NCI-H1092 treated with DMSO at 0.1 percent for 48 hours (cell line): ENCODE measurements at places on chromosomes 2 and 18.

GRCh38 chr2:70716131-70716743 lies 51.8 kb downstream of the ADD2 start:
- peak; percentile 88 for DNase-seq

- no peak for DNase-seq
Observed at GRCh38 chr18:77340815-77341214, 91.2 kb downstream of the GALR1 start.

DNA sequence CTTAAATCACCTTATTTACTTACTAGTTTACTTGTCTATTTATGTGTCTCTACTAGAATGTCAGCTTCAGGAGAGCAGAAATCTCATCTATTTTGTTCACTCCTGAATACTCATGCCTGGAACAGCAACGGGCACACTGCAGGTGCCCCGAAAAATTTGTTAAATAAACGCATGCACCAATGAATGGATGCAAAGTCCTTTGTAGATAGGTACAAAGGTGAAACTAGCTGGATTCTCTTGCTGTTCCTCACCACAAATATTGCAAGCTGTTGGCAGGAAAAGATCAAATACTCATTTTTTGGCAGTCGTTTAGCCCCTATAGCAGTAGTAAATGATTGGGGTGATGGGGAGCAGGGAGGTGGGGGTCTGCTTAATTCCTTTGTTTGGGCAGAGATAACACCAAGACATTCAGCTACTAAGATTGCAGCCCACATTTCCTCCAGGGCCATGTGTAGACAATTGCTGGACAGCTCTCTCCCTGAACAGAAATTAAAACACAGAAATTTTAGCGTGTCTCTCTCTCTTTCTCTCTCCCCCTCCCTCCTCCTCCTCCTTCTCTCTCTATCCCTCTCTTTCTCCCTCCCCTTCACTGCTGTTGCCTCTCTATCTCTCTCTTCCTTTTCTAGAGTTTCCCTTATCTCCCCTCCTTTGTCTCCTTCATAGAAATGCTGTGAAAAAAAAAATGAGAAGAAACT lies 5.4 kb downstream of the MARCHF4 start:
- no peak for DNase-seq

DNA sequence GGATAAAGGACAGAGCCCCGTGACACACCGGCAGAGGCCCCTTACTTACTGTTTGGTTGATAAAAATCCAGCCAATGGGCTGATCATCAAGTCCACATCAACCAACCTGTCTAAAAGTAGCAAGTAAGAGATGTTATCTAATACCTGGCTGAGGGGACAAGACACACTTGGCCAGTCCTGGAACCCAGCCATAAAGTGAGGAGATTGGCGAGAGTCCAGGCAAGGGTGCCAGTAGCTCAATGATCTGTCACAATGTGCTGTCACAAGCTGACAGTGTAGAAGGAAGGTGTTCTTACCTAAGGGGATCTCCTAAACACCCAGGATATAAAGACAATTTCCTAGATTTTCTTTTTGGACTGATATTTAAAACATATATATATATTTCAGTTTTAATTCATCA lies 61.7 kb upstream of the IL1R2 start:
- DNase-seq = no peak

DNA sequence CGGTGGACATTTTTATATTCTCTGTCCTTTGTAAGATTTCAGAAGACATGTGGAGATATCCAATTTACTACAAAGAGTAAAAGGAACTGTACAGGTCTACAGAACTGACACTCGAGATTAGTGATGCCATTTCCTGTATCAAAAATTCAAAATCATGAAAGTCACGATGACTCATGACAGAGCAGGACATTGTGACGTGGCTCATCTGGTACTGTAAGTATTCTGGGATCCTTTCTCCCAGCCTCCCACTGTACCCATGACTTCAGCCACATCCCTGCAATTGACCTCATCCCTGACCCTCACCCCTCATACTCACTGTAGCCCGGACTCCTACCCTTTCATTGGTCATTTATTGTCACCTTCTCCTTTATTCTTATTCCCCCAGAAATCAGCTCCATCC lies 736.5 kb downstream of the EPHA4 start:
- no peak for DNase-seq

- DNase-seq = no peak
Observed at GRCh38 chr18:48153613-48154481, 223.4 kb upstream of the SMAD2 start.

- DNase-seq = no peak
Observed at GRCh38 chr2:159152128-159152778, 134.2 kb downstream of the WDSUB1 start.

GRCh38 chr2:9286554-9287399 lies 80.2 kb downstream of the ASAP2 start:
- DNase-seq = no peak

GRCh38 chr18:42112657-42113420 lies 157.8 kb downstream of the PIK3C3 start:
- DNase-seq = no peak

DNA sequence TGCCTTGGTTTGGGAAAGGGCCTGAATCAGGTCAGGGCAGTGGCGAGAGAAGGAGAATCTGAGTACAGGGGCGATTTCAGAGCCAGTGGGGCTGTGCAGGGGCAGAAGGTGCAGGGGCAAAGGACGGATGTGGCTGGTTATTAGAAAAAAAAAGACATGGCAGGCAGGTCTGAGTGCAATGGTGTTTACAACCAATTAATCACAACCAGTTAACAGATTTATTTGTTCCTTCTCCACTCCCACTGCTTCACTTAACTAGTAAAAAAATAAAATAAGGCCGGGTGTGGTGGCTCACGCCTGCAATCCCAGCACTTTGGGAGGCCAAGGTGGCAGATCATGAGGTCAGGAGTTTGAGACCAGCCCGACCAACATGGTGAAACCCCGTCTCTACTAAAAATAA lies 5.5 kb downstream of the TNFRSF11A start:
- DNase-seq = no peak

- DNase-seq = no peak
Observed at GRCh38 chr2:74416778-74417177, 4.6 kb downstream of the C2orf81 start.

DNA sequence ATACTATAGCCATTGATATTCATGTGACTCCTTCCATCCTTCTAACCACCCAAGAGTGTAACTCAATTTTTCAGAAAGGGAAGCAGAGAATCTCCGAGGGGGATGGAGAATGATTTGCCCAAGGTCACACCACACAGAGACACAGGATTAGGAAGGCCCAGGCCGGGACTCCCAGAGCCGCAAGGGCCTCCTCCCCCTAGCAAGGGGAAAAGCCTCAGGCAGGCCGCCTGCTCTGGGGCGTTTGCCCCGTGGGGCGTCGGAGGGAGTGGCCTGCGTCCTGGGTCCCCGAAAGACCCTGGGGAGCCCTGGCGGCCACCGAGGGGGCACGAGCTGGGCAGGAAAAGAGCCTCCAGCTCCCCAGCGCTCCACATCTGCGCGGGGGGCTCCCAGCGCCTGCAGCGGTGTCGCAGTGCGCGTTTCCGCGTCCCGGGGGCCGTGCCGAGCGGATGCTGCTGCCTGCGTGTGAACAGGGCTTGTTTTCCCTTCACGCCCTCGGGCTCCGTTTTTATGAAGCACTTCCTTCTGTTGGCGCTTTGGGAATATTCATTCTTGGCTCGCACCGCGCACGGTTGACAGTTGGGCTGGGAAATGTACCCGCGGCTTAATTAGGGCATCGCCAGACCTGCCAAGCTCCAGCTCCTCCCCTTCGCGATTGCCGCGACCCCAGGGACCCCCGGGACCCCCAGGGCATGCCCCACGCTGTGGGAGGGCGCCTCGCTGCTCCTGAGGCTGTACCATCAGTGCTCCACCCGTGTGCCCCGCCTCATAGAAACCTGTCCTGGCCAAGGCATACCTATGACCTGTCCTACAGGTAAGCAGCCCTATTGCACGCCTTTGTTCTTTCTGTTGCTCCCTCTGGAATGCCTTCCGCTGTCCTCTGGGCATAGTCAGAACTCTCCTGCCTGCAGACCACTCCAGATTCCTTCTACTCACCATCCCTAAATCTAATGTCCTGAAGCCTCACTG lies 158.9 kb upstream of the GLI2 start:
- no peak for DNase-seq

DNA sequence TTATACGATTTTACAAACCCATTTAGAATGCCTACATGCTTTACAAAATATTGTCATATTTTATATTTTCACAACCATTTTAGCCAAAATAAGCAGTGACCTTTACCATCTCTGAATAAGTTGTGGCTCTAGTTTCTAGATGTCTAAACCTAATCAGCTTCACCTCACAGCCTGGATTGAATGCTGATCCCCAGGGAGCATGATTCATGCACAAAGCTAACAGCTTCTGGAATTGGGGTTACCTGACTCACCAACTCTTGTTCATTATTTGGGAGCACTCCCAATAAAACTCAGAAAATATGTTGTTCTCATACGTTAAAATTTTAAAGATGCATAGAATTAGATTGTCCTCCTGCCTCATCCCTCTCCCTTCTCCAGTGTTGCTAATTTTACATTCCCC lies 611.7 kb upstream of the NETO1 start:
- DNase-seq = no peak

GRCh38 chr18:58996696-58997095 lies 132.0 kb downstream of the ZNF532 start:
- DNase-seq = no peak

DNA sequence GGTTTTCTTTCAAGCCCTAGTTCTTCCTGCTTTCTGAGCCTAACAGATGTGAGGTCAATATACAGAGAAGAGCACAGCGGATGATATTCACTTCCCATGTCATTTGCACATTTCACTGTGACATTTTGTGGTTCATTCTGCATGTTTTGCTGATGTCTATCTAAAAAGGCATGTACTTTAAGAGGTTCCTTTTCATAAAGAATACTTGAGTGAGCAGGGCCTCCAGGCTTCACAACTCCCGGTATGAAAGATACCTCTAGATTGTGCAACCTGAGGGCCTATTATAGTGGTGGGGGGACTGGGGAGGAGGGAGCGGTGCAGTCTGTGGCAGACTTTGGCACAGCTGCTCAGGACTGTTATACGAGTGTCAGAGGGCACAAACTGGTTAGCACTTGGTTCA lies 54.6 kb downstream of the CPO start:
- DNase-seq = no peak

DNA sequence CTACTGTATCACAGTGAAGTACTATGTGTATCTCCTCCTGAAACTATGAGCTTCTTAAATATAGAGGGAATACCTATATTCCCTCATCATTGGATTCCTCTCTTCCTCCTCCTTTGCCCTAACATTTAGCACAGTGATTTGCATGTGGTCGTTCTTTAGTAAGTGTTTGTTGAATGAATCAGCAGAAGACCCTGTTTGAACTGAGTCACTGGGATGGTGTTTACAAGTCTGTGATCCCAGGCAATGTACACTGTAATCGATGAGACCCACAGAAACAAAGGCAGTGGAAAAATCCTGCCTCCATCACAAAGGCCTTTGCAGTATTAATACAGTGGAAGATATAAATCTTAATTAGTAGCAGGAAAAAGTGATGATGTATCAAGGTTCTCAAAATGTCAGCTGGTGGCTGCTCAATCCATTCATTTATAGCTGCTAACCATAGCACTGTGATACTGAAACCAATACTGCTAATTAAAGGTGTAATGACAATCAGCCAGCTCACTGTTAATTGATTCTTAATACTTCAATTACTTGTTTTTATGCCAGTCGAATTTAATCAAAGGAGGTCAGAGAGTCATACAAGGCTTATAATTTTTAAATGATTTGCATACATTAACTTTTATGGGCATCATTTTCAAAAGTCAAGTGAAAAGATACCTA lies 20.8 kb upstream of the MYO3B start:
- DNase-seq = no peak

DNA sequence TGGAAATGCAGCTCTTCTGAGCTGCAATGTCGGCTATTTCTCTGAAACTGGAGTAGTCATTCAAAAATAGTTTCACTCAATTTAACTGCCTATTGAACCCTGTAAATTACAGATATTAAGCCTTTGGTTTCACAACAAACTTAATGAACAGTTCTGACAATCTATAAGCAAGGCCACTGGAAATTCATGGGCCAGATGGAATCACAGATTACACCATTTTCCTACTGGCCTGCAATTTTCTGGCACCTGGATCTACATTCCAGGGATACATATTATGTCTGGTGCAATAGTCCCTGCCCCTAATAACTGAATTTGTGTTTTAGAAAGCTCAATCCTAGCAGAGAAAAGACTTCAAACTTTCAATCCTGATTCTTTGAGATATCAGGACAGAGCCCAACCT lies 551.7 kb downstream of the RNF144A start:
- no peak for DNase-seq

GRCh38 chr2:12486205-12487118 lies 230.3 kb upstream of the TRIB2 start:
- no peak for DNase-seq

DNA sequence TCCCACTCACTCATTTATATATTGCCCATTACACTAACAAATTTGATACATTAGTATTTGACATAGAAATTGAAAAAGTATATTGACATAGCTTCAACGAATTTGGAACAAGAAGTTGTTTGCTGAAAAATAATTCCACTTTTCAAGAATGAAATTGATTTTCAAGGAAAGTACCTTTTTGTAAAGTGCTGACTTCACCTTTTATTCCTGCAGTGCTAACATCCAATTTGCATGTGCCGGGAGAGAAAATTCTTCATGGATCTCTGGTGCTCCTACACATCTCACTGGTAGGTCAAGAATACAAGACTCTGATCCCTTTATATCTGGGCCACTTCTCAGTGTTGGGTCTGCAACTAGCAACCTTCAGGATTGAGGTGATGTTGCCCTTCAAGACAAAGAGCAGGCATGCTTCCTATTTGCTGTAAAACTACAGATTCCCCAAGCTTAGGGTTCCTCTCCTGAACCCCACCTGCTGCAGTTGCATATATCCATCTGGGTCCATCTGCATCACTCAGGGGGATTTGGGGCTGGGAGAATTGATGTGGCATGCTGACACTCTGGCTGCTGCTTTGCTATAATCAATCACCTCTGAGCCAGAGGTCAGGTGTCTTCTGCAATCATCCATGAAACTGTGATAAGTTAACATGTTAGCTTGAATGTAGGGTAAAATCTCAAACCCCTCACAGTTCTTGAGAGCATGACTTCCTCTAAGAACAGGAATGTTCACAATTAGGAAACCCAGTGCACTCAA lies 108.4 kb upstream of the TTN start:
- no peak for DNase-seq

DNA sequence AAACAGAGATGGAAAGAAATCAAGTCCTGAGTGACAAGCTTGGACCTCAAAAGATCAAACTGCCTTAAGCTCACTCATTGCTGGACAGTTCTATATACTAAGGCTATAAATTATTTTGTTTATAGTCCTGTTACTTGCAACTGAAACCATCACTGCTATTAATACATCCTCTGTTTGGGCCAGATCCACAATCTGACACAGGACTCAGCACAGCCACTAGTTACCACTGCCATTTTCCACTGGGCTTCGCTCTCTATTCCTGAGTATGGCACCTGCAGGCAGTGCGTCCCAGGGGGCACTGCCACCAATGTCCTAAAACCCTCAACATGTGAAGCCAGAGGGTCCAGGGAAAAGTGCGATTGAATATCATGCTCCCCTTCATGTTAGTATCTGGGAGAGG lies 52.3 kb downstream of the CYP26B1 start:
- no peak for DNase-seq

- no peak for DNase-seq
Observed at GRCh38 chr2:202757339-202757738, 114.2 kb downstream of the ICA1L start.

GRCh38 chr2:206530727-206531126 lies 87.4 kb downstream of the ADAM23 start:
- no peak for DNase-seq
